A549 (cell line): ENCODE measurements at places on chromosomes 5 and 9. TPM values are rescaled to one million over a fixed set of nuclear protein-coding genes. Genes with fewer than 3 reads are reported as not detected.

IFNA13 gene
- polyA plus RNA-seq: not detected in 3 replicates

ARHGEF37 gene
- polyA plus RNA-seq: 0.98 to 1.2 TPM (median 1.2 TPM) in 3 replicates

WDR31 gene
- 1.9 to 2.1 TPM (median 1.9 TPM) in 3 replicates for polyA plus RNA-seq

ACER2 gene
- polyA plus RNA-seq: 1.1 to 1.4 TPM (median 1.1 TPM) in 3 replicates

KIF20A gene
- polyA plus RNA-seq: 45.0 to 51.4 TPM (median 49.1 TPM) in 3 replicates

SKIC3 gene
- polyA plus RNA-seq: 33.7 to 35.5 TPM (median 34.0 TPM) in 3 replicates

CDO1 gene
- polyA plus RNA-seq: not detected in 3 replicates

FER gene
- 3.3 to 3.8 TPM (median 3.6 TPM) in 3 replicates for polyA plus RNA-seq

KIF3A gene
- polyA plus RNA-seq: 12.8 to 15.6 TPM (median 13.8 TPM) in 3 replicates

ARHGEF28 gene
- polyA plus RNA-seq: 14.8 to 17.6 TPM (median 17.0 TPM) in 3 replicates

BAAT gene
- 10.1 to 13.6 TPM (median 10.9 TPM) in 3 replicates for polyA plus RNA-seq

GFPT2 gene
- 24.4 to 34.9 TPM (median 31.6 TPM) in 3 replicates for polyA plus RNA-seq

EQTN gene
- 0.11 TPM in 1 of 3 replicates, not detected in the others for polyA plus RNA-seq

MCC gene
- 0.10 to 0.31 TPM (median 0.20 TPM) in 3 replicates for polyA plus RNA-seq
